Activated CD4-positive, CD25-positive, alpha-beta regulatory T cell (primary cell): ENCODE measurements at places on chromosomes 16 and 17.

DNA sequence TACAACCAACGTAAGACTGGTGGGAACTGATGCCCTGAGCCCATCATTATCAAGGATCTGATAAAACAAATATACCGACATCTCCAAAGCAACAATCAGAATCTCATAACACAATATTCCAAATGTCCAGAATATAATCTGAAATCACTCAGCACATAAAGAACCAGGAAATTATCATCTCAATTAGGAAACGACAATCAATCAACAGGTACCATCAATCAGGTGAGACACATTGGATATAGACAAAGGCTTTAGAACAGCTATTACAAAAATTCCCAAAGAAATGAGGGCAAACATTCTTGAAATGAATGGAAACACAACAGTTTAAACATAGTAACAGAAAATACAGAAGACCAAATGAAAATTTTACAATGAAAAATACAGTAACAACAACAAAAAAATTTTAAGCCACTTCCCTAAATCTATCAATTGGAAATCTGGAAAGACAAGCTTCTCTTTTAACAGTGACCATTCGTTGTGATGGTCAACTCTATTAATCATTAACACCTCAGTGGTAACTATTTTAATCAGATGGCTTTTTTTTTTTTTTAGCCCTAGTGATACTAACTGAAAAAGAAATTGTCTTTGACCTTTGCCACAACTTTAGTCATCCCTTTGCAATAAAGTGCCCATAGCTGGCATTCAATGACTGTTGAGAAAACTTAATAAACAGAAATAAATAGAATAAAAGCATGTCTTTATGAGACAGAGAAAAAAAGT lies 70.4 kb downstream of the USP32 start:
- DNase-seq, result no peak

DNA sequence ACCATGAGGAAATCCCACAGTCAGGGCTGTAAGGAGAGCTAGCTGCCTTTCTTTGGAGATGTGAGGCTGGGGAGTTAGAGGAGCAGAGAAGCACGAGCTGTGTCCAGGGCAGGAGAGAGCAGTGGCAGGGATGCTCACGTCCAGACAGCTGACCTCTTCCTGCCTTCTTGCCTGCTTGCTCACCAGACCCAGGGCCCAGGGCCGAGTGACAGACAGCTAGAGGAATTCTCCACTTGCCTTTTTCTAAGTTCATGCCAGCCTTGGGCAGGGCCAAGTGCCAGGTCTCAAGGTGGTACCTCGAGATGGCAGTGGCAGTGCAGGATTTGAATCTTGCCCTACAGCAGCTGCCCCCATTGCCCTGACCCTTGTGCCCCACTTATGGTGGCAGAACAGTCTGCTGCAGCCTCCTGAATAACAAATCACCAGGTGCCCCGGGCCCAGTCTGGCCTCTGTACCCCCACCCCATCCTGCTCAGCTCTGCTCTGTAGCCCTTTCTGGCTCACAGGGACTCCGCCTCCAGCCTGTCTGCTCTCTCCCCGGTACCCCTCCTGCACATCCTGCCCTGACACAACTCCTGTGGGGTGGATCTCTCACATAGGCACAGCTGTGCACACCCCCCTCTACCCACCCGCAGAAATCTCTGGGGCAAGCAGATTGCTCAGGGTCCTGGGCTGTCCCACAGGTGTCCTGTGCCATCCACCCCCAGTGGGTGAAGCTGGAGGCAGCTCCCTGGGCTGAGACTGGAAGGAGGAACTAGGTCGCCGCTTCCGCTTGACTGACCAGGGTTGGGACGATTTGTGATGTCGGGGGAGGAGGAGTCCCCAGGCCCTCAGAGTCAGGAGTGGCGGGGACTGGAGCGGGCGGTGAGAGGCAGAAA lies 25.9 kb downstream of the GRIN2C start:
- no peak for DNase-seq

- DNase-seq, result no peak
Measured at GRCh38 chr17:36183001-36183971, 6.8 kb upstream of the TBC1D3B start.

DNA sequence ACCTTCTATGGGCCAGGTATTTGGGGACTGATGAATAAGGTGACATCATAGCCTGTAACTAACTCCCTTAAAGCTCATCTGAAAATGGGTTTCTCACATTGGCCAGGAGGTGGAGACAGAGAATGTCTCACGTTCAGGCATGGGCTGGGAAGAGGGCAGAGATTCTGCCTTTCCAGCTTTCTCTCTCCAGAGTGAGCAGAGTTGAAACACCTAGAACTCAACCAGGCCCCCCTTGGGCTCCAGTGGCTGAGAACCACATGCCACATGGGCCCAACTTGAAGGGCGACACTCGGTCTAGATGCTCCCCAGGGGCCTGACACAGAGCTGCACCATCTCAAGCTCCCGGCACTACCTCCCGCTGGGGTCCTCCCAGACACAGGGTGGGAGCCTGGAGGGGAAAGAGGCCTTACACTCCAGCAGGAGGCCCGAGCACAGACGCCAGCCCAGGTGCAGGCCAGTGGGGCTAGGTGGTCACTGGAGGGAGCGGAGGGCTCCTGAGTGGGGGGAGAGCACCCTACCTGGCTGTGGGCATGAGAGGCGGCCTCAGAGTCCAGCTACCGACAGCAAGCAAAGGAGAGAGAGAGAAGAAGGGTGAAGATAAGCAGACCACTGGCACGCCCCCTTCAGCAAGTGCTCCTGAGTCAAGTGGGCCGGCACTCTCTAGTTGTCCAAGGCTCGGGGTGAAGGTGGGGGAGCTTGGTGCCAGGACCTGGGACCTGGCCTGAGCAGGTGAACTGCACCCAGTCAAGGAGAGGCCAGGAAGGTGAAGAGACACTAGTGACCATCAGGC lies 55.9 kb downstream of the MYO18A start:
- DNase-seq, result no peak

- DNase-seq, result no peak
Measured at GRCh38 chr16:66539623-66540469, 10.1 kb downstream of the TK2 start.

DNA sequence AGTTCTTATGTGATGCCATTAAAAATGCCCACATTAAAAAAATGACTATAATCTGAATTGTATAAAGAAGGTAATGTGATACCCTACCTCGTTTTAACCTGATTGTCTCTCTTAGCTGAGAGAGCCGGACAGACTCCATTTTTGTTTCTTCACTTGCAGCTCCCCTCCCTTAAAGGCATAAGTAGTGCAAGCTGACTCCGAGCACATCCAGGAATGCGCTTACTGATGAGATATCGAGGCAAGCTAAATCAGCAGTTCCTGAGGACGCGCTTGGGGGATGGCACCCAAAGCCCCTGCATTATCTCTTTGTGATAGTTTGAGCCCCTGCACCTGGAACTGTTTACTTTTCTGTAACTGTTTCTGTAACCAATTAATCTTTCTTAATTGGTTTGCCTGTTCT lies 6.3 kb downstream of the KRT24 start:
- no peak for DNase-seq

DNA sequence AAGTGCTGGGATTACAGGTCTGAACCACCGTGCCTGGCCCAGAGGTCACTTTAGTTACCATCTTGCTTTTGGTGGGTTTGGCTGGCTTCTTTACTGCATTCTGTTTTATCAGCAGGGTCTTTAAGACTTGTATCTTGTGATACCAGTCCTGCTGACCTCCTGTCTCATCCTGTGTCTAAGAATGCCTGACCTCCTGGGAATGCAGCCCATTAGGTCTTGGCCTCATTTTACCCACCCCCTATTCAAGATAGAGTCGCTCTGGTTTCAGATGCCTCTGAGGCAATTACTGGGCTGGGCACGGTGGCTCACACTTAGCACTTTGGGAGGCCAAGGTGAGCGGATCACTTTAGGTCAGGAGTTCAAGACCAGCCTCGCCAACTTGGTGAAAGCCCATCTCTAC lies 63.8 kb downstream of the MFSD11 start:
- no peak for DNase-seq

GRCh38 chr17:4551141-4551540 lies 4.0 kb downstream of the MYBBP1A start:
- no peak for DNase-seq

GRCh38 chr17:82215095-82215971 lies 2.7 kb upstream of the CCDC57 start:
- no peak for DNase-seq

GRCh38 chr17:14454746-14455145 lies 153.9 kb downstream of the HS3ST3B1 start:
- DNase-seq, result no peak

DNA sequence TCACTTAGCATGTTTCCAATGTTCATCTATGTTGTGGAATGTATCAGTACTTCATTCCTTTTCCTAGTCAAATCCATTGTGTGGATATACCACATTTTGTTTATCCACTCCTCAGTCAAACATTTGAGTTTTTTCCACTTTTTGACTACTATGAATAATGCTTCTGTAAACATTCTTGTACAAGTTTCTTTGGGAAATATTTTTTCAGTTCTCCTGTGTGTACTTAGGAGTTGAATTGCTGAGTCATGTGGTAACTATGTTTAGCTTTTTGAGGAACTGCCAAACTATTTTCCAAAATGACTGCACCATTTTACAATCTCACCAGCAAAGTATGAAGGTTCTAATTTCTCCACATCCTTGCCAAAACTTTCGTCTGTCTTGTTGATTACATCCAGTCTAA lies 223.7 kb upstream of the AXIN2 start:
- DNase-seq, result no peak

DNA sequence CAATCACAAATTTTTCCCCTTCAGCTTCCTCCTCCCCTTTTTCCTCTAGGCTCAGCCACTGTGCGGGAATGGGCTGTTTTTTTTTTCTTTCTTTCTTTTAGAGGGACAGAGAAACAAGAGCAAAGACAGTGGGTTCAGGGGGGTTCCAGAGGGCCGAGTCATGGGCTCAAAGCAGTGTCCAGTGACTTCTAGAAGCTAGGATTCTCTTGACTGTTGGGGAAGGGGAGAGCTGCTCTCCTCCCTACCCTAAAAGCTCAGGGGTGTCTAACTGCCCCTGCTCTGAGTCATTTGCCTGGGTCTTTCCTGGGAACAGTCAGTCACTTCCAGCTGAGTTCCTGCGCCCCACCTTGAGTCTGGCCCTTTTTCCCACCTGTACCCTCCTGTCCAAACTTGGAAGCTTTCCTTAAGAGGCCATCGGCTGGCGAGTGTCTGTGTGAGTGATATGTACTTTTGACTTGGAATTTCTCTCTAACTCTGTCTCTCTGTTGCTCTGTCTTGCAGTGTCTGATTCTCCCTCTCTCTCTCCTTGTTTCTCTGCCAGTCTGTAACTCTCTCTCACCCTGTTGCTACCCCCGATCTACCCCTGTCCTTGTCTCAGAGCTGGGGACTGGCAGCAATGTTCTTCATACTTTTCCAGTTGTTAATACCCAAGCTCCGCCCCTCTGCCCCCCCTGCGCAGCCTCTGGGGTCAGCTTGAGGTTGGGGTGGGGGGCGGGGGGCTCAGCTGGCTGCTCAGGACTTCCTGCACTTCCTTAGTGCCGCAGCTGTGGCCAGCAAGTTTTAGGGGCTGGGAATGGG lies 2.4 kb downstream of the THRA start:
- no peak for DNase-seq

DNA sequence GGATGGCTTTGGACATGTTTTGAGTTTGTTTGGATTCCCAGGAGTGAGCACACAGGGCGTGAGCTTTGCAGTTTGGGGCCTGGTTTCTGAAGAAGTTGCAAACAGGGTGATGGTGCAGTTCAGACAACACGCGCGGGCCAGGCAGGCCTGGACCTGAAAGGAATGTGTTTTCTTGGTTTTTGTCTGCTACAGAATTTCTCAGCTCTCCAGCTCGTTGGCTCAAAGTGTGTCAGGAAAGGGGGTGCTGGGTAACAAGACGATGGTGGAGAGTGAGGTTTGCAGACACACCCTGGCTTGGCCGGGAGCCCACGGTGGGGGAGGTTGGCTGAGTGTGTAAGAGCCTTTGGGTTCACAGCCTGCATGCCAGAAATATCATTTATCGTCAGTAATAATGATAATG lies 82.3 kb downstream of the CMIP start:
- DNase-seq, result no peak

- no peak for DNase-seq
Measured at GRCh38 chr17:14038206-14038605, 31.1 kb upstream of the COX10 start.

DNA sequence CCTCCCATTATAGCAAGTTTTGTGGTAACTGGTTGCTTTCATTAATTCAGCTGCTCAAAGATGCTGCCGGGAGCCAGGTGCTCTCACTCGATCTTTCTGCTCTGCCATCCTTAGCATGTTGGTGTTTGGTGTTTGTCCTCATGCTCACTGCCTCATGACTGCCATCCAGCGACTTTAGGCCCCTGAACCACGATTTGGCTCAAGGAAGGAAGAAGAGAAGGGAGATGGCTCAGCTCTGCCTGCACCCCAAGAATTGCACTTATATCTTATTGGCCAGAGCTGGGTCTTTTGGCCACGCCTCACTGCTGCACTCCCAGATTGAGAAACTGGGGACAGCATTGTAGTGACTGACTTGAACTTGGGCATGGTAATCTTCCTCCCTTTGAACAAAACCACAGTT lies 52.7 kb downstream of the ARSG start:
- DNase-seq, result no peak

DNA sequence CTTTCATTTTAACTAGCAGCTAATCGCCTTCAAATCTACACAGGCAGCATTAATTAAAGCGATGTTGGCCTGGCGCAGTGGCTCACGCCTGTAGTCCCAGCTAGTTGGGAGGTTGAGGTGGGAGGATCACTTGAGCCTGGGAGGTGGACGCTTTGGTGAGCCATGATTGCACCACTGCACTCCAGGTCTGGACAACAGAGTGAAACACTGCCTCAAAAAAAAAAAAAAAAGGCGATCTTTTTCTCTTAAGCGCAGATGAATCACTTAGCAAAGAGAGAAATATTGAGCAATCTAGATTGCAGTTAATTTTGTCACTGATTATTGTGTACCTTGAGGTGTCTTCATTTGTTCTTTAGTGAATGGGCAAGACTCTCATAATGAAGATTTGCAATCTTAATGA lies 12.4 kb downstream of the SNTB2 start:
- no peak for DNase-seq

DNA sequence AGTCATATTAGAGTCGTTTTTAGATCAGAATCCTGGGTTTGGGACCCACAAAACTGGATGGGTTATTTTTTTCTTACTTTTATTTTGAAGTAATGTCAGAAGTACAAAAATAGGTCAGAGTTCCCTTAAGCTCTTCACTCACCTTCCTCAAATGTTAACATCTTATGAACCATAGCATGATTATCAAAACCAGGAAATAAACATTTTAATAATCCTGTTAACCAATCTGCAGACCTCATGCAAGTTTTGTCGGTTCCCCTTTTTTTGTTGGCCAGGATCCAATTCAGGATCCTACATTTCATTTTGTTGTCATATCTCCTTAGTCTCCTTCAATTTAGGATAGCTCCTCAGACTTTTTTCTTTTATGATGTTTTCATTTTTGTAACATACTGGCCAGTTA lies 162.0 kb downstream of the CHD9 start:
- no peak for DNase-seq

GRCh38 chr16:81319221-81319912 lies 4.6 kb downstream of the GAN start:
- no peak for DNase-seq
